ENCODE measurements at places on chromosomes 7 and 10.
A peak's percentile ranks its signal among the peaks of the same experiment; 100 is the strongest.

DNA sequence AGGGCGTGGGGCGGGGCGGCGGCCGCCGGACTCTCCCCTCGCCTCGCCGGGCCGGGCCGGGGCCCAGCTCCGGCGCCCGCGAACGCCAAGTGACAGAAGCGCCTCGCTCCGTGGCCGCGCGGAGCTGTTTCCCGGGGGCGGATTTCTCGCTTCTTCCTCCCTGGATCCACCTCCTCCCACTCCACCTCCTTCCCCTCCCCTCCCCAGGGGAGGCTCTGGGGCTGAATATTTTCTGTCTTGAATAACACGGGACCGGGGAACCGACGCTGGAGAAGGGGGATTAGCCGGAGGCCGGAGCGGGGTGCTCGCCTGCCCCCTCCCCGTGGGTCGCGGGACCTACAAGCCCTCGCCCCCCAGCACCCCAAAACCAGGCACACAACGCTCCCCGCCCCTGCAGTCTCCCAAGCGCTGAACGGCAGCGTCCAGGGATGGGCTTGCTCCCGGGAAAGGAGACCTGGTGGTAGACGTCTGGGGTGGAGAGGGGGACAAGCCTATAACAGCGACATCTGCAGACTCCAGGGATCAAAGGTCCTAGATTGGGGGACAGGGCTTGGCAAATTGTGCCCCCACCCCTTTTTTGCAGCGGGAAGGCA lies at the start of gene ARHGAP21:
ARHGAP21 (minus strand) TSS at position 100 of the 593 bp plus-strand sequence. CDS start 1,988 bp downstream, outside the sequence.
- DNase-seq: no peak

DNA sequence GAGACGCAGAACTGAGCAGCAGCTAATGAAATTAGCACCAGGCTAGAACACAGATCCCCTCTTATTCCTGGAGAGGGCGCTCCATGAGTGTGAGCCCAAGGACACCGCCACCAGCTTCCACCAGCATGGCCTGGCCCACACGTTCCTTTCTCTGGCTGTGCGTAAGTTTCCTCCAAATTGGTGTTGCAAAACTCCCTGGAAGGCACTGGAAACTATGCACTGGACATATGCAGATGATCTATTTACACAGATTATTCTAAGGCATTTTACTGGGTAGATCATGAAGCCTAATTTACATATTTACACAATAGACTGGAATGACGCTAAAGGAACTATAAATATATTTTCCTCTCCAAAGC lies 455.6 kb upstream of the FOXK1 start:
- DNase-seq: peak; percentile 63

DNA sequence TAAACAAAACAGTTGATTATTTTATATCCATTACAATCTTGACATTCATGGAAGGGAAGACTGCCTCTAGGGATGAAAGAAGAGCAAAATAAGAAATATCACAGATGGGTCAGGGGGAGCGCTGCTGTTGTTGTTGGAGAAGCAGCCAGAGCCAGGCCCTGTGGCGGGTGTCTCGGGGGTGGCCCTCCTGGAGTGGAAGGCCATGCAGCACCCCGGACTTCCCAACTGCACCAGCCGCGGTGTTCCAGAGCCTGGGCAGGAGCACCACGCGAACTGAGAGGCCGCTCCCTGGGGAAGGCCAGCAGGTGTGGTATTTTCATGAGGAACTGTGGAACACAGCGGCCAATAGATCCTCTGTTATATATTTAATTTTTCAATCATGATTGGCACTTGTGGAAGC lies 72.4 kb upstream of the VSTM2A start:
- DNase-seq: no peak

DNA sequence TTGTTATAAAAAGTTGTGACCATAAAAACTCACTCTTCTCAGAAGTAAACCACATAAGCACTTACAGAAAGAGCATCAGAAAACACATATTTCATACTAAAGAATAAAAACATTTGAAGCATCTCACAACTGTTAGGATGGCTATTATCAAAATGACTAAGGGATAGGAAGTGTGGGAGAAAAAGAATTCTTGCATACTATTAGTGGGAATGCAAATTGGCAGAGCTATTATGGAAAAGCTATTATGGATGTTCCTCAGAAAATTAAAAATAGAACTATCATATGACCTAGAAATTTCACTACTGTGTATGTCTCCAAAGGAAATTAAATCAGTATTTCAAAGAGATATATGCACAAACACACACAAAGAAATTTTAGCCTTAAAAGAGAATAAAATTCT lies 25.2 kb upstream of the POT1 start:
- no peak for DNase-seq

DNA sequence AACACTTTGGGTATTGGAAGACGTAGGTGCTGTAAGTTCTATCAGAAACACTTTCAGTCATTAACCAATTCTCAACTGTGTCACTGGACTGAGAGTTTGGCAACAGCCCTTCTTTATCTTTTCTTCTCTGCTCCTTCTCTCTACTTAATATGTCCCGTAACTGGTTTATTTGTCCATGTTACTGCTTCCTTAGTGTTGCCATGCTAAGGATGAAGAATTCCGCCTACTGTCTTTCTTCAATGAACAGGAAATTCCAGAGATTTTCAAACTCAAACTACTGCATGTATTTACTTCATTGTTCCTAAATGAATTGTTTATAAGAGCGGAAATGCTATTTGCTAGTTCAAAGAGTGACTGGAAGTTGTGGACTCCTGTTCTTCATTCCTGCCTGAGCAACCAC lies 143.7 kb downstream of the TAX1BP1 start:
- DNase-seq: no peak

DNA sequence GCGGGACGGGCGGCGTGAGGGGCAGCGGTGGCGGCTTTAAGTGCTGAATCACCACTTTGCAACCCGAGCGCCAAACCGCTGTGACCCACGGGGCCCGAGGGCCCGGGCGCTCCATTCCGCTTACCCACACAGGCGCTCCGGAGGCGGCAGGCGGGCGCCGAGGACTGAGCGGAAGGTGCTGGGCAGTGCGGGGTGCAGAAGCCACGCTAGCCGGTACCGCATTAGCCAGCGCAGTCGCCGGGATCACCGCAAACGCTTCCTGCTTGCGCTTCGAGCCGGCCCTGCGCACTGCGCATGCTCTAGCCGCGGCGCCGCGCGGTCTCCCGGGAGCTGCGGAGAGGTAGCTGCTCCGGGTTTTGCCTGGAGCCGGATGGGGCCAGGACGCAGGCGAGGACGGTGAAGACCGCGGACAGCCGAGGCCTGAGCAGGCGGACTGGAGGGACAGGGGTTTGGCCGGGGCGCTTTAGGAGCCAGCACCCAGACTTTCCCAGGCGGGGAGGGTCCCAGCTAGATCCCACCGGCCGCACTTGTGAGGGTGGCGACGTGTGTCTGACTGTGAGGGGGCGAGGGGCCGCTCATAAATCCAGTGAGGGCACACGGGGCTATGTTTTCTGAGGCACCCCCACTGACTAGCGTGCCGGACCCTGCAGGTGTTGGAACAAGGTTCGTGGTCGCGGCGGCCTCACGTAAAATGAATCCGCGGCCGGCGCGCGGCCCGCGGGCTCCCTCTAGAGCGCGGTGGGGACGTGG lies at the start of gene IDE:
IDE (minus strand) TSS at position 296 of the 750 bp plus-strand sequence; CDS start at position 222, 74 bp downstream.
- no peak for DNase-seq

GRCh38 chr7:71465741-71466189 lies 333.8 kb downstream of the GALNT17 start:
- DNase-seq: no peak

DNA sequence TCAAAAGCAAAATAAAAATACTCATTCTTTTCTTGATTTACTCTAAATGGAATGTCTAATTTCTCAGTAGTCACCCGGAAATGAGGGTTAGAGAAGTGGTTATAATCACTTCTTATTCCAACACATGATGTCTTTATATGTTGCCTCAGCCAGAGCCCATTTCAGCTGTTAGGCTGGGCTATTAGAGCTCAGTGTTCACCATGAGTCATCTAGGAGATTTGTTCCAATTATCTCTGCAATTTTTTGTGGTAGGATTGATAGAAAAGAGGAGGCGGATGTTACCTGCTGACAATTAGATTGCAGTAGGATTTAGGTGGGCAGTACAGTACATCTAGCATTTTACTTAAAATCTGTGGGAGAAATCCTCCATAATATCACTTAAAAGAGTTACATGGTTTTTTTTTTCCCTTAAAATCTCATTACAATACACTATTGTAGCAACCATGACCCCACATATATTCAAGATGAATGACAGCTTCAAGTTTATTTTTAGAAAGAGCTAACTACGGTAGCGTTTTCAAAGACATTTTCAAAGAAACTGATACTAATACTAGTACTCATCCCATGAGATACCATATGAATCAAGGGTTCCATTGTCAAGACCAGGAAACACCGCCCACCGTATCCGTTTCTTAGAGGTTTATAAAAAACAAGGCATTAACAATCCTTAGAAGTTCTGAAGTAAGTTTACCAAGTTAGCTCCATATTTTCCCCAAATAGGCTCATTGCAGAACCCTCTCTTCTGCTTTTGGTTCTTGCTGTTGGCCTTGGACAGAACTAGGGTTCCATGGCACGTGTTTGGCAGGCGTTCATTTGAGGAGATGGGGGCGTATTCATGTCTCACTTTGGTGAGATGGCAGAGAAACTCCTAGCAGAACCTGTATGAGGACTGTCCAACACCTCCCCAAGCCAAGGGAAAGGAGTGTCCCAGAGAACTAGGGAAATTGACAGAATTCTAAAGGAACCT lies 10.4 kb downstream of the CPA2 start:
- DNase-seq: peak; percentile 53

- DNase-seq: no peak
Measured at GRCh38 chr10:110524859-110525232, 27.1 kb downstream of the DUSP5 start.

DNA sequence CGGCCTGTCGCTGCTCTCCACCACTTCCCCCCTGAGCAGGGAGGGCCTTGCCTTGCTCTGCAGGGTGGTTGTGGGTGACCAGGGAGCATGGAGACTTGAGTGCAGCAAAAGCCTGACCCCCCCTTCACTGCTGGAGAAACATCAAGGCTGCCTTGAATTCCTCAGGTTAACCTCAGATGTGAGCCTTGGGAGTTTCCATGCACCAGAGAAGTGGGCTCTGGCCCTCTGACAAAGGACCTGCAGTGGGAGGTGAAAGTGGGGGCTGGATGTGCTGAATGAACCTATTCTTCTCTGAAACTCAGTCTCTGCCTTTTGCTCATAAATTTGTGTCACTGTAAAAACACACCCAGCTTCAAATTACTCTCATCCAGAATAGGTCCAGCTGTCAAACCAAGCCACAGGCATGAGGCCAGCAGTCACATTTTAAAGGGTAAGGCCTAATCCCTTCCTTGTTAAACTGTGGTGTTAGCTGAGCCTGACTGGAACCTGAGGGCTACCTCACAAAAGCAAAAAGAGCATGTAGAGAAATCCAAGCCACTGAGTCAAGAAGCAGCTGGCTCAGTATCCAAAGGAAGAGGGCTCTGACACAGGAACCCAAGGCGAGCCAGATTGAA lies 356.8 kb downstream of the CCSER2 start:
- no peak for DNase-seq

DNA sequence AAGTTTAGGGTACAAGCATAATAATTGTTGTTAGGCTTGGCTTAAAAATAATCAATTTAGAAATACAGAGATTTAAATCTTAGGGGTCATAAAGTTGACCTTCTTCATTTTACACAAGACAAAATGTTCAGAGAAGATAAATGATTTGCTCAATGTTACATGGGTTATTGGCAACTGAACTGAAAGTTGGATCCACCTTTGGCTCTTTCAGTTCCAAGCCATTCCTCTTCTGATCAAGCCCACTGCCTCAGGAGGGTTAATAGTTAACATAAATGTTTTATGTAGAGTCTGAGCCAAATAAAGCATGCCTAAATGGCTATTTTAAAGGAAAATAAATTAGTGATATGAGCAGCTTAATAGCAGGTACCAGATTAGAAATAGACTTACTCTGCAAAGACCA lies 79.1 kb upstream of the RHOBTB1 start:
- DNase-seq: no peak

DNA sequence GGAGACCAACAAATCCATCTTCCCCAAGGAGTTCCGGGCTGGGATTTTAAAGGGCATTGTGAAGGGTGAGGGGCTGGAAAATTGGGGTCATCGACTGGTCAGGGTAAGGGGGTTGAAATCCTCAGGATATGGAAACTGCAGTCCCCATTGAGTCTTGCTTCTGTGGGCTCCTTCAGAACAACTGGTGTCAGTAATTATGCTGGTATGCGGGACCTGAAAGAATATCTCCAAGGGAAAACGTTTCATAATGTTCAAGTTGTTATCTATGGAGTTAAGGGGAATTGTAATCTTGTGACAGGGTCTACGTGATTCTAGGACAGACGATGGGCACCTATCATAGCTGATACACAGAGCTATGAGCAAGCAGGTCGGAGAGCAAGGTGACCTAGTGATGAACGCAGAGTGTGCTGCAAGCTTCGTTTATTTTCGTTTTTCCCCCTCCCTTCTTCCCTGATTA lies 494 bp upstream of the RHBDD2 start:
- DNase-seq: no peak

DNA sequence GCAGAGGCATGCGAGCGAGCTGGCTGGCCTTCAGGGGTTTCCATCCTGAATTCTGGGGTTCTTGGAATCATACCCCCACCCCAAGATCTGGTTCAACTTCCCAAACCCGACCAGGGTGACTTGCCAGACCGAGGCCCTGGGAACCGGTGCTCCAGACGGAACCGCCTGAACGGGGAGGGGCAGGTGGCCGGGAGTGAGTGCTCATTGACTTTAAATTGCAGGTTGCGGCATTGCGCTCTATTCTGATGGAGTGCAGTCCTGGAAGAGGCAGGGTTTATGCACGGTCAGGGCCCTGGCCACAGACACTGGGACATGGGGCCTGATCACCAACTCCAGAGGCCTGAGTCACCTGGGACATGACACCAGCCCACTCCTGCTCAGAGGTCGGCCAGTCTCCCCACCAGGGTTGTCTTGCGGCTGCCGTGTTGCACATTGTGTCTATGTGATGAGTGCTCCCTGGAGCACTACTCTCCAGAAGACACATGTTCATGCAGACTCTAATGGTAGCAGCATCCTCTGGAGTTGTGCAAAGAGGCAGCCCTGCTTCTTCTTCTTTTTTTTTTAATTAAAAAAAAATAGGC lies 5.8 kb upstream of the DDIT4 start:
- no peak for DNase-seq

DNA sequence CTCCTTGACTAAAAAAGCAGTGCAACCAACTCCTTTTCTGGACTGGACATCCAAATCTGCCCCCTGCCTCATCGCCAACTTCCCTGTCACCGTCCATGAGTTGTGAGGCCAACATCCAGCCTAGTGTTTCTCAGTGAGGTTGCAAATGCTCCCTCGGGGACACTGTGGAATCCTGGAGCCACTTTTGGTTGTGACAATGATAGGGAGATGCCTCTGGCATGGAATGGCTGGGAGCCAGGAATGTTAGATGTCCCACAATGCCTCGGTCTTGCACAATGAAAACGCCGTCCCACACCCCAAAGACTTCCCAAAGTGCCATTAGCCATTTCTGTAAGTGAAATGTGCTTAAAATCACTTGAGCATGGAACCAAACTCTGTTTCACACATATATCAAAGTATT lies 105.2 kb downstream of the OSBPL3 start:
- no peak for DNase-seq

- no peak for DNase-seq
Measured at GRCh38 chr10:71776481-71776925, 3.2 kb upstream of the VSIR start.

DNA sequence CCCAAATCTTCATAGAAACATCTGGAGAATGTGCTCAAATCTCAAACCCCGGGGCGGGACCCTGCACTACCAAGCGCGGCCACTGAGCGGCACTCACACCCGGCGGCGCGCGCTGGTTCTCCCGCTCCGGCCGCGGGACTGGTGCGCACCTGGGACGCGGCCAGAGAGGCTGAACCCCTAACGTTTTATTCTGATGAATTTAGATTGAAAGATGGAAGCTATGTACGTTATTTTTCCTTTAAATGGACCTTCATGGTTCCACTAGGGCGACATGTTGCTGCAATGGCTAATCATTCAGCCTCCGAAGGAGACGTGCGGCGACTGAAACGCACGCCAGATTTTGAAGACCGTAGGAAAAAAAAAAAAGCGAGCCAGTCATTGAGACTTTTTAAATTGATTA lies 107.0 kb upstream of the INSIG1 start:
- DNase-seq: no peak

Data from SK-N-MC (cell line).